Colonic mucosa (tissue), 4 donors: ENCODE measurements at places on chromosomes 3 and 15. TPM values are rescaled to one million over a fixed set of nuclear protein-coding genes. Genes with fewer than 3 reads are reported as not detected.
A peak's percentile ranks its signal among the peaks of the same experiment; 100 is the strongest.

- no peak overlapping the region for H3K27ac ChIP-seq
- no peaks in the 10 kb centered on the region for H3K4me1 ChIP-seq
- H3K27me3 ChIP-seq: no peaks in the 10 kb centered on the region
Observed at GRCh38 chr15:34620142-34620541, 36.7 kb upstream of the GOLGA8B start.

- peak; percentile 54 for DNase-seq
- no peaks in the 10 kb centered on the region for H3K36me3 ChIP-seq
- H3K27ac ChIP-seq: peak overlapping the region; percentile 90
- H3K4me3 ChIP-seq: peak overlapping the region; percentile 85
Observed at GRCh38 chr3:179321668-179322285, 1.1 kb upstream of the ZNF639 start.

- H3K4me3 ChIP-seq: no peak overlapping the region
- H3K27me3 ChIP-seq: no peaks in the 10 kb centered on the region
- H3K36me3 ChIP-seq: peaks cover 5% of the 10 kb centered on the region
- peaks cover 2% of the 10 kb centered on the region for H3K4me1 ChIP-seq
Observed at GRCh38 chr3:48459773-48460516, 13.4 kb downstream of the ATRIP start.

CPNE9 gene
- not detected for total RNA-seq

- H3K4me3 ChIP-seq: no peak overlapping the region
- no peaks in the 10 kb centered on the region for H3K4me1 ChIP-seq
- no peak overlapping the region for H3K27ac ChIP-seq
- no peaks in the 10 kb centered on the region for H3K27me3 ChIP-seq
- H3K36me3 ChIP-seq: no peaks in the 10 kb centered on the region
Observed at GRCh38 chr15:69400850-69401249, 13.3 kb upstream of the KIF23 start.

TRIM69 gene
- 23.3 TPM for total RNA-seq

GRCh38 chr3:138297876-138298275 is 31.8 kb downstream of the NME9 start:
- peaks cover 9% of the 10 kb centered on the region for H3K36me3 ChIP-seq
- no peak overlapping the region for H3K4me3 ChIP-seq
- H3K27ac ChIP-seq: no peak overlapping the region
- no peak for DNase-seq

DNA sequence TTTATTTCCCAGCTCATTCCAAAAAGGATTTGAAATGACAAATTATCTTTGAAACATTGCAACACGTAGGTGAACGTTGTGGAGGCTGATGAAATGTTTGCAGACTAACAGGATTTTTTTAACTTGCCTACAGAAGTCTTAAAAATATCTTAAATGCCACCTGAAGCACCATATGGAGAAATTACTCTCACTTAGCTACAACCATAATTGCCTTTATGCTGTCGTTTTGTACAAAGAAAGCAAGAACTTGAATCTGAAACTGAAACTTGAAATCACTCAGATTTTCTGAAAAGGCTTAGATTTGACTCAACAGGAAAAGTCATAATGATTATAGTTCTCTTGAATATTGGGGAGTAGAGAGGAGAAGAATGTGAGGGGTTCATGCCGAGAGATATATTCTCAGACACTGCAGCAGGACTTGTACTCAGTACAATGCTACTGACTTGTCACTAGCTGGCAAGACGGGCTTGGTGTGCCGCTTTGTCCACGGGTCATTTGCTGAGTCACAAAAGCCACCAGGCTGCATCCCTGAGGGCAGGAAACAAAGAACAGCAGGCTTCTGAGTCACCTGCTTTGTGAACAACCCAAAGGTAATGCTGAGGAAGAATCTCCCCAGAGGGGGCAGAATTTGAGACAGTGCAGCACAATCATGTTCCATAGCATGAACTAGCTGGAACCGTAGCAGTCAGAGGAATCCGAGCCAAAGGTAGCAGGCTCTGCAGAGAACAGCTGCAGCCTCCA is 7.1 kb upstream of the FMN1 start:
- peak overlapping the region; percentile 1 for H3K4me3 ChIP-seq
- DNase-seq: peak; percentile 45
- no peaks in the 10 kb centered on the region for H3K27me3 ChIP-seq
- no peaks in the 10 kb centered on the region for H3K4me1 ChIP-seq

DNA sequence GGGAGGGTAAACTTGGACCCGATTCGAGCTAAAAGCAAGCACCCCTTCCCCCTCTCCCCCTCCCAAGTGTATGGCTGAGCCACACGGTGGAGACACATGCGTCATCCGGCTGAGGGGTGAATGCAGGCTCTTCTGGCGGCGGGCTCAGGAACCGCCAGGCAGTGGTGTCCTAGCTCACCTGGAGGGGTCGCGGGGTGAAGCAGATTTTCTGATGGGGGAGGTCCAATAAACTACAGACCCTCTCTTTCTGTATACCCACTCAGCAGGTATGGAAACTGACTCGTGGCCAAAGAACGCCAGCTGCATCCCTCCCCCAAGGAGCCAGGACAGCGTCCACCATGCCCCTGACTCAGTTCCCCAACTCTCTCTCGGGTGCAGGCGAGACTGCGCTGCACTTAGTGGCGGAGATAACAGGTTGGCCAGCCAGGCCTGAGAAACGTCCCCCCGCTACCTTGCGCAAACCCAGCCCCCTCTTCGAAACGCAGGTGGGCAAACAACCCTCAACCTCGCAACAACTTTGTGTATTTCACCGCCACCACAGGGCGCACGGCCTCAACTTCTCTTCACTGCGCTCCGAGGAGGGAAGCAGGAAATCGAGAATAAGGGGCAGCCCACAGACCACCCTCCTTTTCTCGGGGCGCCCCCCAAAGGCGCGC is 1.3 kb downstream of the MAGI1 start:
- H3K27me3 ChIP-seq: no peaks in the 10 kb centered on the region
- DNase-seq: peak; percentile 60
- H3K4me1 ChIP-seq: no peaks in the 10 kb centered on the region

GRCh38 chr3:111412656-111413055 is 129.3 kb upstream of the CD96 start:
- no peak overlapping the region for H3K4me3 ChIP-seq
- no peak overlapping the region for H3K27ac ChIP-seq
- no peaks in the 10 kb centered on the region for H3K4me1 ChIP-seq
- H3K36me3 ChIP-seq: no peaks in the 10 kb centered on the region
- DNase-seq: no peak

GRCh38 chr3:195224156-195224979 is 46.6 kb downstream of the XXYLT1 start:
- no peak overlapping the region for H3K27ac ChIP-seq
- H3K4me3 ChIP-seq: no peak overlapping the region
- no peaks in the 10 kb centered on the region for H3K27me3 ChIP-seq

- H3K27me3 ChIP-seq: no peaks in the 10 kb centered on the region
- DNase-seq: peak; percentile 36
- H3K4me1 ChIP-seq: no peaks in the 10 kb centered on the region
- H3K36me3 ChIP-seq: no peaks in the 10 kb centered on the region
- H3K27ac ChIP-seq: no peak overlapping the region
Observed at GRCh38 chr15:55799291-55800212, 56.6 kb upstream of the PRTG start.

- H3K4me3 ChIP-seq: no peak overlapping the region
- H3K27me3 ChIP-seq: no peaks in the 10 kb centered on the region
- DNase-seq: no peak
Observed at GRCh38 chr3:120846073-120846472, 61.9 kb upstream of the STXBP5L start.

CERS3 gene
- 0.12 TPM for total RNA-seq
